Amniotic stem cell (primary cell): ENCODE measurements at places on chromosomes 3 and 15.

GRCh38 chr15:81747482-81747881 is 298.3 kb downstream of the MEX3B start:
- DNase-seq = no peak

GRCh38 chr15:48059791-48060190 is 61.0 kb upstream of the SLC24A5 start:
- no peak for DNase-seq

GRCh38 chr3:160265088-160265487 is 39.9 kb downstream of the C3orf80 start:
- no peak for DNase-seq

DNA sequence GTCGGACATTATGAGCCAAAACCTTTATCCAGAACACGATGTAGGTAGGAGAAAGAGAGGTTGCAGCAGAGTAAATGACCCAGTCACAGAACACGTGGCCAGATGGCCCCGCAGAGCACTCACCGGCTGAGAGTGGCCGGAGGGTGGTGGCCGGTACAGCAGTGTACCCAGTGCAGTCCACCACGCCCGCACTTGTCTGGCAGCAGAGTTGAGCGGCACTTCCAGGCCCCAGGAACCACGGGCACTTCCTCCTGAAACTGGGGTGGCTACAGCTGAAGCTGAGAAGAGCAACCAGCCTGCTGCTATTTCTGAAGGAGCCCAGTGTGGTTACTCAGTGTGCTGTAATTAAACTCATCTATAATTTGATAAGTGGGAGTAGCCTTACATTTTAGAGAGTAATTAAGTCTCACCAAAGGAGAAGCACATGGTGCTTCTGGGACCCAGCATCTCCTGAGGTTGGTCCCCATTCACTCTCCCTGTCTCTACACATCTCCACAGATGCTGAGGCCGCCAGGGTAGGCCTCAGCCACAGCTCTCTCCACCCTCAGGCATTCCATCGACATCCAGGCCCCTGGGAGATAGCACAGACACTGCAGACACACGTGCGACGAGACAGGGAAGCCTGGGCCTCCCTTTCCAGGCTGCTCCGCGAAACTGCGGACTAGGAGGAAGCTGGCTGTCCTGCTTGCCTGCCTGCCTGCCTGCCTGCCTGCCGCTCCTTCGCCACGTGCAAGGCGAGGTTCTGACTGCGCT is 49.8 kb downstream of the BDH1 start:
- no peak for DNase-seq

- DNase-seq = no peak
Observed at GRCh38 chr3:34263101-34263621, 464.7 kb downstream of the PDCD6IP start.

GRCh38 chr3:150458001-150458400 is 49.9 kb downstream of the TSC22D2 start:
- no peak for DNase-seq

DNA sequence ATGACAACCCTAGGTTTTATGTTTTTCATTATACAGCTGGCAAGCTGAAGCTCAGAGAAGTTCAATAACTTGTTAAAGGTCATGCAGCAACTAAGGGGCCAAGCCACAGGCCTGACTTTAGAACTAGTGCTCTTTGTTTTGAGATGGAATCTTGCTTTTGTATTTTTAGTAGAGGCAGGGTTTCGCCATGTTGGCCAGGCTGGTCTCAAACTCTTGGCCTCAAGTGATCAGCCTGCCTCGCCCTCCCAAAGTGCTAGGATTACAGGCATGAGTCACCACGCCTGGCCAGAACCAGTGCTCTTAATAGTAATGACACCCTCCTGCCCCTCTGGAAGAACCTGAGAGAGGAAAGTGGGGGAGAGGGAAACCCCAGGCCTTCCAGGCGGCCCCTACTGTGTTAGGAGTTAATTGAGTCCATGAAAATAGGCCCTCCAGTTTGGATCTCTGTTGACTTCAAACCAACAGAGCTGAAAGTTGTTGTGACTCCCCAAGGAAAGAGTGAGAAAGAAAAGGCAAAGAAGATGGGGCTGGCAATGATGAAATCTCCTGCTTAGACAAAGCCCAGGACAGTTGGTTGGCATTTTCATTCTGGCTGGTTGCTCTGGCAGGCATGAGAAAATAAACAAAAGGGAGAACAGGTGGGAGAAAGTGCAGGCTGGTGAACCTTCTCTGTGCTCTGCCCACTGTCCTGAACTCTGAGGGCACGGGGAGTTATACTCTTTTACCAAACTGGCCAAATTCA is 3.6 kb upstream of the PRRT3 start:
- DNase-seq = no peak

DNA sequence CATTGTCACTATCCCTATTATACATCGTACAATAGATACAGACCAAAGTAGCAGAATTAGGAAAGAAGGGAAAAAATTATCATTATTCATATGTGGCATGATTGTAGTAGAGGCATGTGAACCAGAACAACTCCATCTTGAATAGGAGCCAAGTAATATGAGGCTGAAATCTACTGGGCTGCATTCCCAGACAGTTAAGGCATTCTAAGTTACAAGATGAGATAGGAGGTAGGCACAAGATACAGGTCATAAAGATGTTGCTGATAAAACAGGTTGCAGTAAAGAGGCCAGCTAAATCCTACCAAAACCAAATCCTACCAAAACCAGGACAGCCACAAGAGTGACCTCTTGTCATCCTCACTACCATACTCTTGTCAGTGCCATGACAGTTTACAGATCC is 1035.4 kb upstream of the SEMA6D start:
- DNase-seq = no peak

DNA sequence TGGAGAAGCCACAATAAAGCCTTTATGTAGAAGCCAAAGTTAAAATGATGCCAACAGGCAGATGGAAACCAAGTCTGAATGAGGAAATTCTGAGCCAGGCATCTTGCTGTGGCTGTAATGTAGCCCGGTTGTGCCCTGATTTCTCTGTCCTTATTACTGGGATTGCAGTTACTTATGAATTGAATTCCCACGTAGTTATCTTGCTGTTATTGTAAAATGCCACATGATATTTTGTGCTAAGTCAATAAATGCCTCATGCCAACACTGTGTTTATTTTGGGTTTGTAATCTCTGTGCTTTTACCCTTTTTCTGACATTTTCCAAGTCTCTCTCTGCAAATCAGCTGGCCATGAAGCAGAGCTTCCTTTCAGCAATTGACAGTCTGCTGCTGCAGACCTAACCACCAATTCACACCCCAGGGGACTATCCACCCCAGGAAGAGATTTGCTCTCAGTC is 486.1 kb upstream of the GOLIM4 start:
- DNase-seq = no peak

DNA sequence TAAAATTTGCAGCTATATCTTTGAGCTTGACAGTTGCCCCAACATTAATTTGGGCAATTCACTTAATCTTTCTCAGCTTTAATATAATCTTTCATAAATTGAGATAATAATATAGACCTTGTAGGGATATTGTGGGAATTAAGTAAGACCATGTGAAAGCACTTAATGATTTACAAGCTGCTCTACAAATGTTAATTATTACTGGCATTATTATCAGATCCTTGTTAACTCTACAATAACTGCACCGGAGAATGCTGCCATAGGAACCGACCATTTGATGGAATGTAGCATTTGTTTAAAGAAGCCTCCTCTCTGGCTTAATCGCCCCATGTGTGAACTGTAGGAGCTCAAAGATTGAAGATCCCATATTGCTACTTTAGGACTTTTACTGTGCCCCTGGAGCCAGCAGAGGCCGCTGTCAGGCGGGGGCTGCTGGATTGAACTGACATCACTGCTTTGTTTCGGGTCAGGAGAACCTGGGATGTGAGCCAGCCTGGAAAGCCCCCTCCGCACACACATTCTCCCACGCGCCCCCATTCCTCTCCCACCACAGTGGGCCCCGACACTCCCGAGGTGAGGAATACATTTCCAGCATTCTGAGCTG is 154.2 kb upstream of the TNIK start:
- DNase-seq = no peak

DNA sequence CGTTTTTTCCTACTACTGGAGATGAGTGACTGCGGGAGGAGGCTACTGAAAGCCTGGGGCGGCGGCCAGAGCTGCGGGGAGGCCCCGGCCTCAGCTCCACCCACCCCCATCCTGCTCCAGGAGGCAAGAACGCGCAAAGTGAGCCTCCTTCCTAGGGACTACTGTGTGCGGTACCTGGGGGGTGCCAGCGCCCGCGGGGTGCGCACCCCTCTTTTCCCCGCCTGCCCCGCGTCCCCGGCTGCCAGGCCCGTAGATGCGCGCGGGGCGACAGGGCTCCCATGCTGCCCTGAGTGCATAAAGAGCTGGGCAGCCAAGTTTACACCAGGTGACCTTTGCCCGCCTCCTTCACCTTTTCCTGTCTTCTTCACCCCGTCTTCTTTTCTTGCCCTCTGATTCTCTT is 2.5 kb upstream of the USF3 start:
- DNase-seq = no peak

DNA sequence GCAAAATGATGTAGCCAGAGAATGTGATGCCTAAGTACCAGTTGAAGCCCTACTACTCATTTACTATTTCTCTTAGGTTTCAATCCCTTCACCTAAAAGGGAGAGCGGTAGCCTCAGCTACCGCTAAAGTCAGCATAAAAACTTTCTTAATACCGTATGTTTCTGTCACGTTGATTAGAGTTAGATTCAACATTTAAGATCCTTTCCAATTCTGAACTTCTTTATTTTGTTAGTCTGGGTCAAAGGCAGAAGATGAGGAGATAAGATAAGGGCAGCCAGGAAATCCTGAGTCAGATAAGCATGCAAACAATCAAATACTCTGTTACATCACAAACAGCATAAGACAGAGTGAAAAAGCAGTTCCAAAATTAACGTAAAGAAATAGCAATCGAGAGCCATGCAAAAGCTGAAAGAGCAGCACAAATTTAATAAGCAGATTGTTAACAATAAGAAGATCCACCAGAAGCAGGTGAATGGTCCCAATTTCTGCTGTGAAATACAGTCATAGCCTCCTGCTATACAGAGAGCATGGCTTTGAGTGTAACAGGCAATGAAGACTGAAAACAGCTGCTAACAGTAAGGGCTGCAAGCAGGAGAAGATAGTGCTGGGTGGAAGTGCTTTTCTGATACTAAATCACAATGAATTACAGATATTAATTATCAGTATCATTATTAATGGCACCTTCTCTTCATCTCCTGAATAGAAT is 3.0 kb downstream of the TMEM207 start:
- DNase-seq = no peak

GRCh38 chr3:161199926-161200325 is 21.2 kb upstream of the NMD3 start:
- DNase-seq = no peak
